ENCODE measurements at places on chromosomes 5 and 9.

DNA sequence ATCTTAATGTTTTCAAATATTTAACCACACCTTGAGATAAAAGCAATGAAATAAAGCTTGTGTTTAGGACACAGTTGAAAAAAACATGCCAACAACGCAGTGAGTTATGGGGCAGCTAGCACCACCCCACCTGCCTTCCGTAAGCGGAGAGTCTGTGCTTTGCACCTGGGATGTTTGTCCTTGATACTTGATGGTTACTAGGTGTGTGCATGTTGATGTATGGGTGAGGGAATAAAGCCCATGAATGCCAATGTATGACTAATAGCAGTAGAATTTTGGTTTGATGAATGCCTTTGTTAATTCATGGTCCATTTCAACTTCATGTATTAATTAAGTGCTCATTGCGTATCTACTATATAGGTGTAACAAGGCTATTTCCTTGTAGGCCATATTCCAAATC, 74.0 kb downstream of the PCSK5 start:
- no peak for DNase-seq

- no peak for DNase-seq
Measured at GRCh38 chr5:136209346-136209910, 16.5 kb upstream of the SMIM32 start.

DNA sequence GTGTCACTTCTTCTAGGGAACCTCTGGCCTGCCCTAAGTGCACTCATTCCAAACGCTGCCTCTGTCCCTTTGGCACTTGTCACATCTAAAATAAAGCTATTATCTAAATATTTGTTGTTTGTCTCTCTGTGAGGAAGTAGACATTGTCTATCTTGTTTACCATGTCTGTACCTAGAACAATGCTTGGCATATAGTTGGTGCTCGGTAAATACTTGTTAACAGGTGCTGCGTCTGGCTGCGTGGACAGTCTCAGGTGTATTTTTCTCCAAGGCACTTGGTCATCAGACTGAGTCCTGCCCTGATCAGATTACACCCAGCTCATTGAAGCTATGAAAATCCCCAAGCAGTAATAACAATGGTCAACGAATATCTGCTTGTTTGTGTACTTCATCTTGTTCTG, 174.9 kb upstream of the SMIM23 start:
- no peak for DNase-seq

DNA sequence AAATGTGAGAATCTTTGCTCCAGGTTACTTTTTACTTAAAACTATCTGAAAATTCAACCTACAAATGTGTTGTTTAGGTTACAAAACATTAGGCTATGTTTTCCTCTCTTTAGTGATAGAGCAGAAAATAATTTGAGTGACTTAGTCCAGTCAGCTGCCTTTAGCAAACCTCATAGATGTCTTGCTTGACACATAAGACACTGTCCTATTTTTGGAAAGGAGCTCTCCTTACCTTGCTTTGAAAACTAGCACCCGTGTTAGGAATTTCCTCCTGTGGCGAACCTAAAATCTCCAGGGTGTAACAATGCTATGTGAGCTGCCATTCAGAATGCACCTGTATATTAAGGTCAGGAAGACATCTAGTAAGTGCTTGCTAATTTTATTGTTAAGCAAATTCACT, 221.2 kb upstream of the CD180 start:
- DNase-seq, result no peak

GRCh38 chr9:27341545-27342294, 44.8 kb upstream of the EQTN start:
- no peak for DNase-seq

Measured in ureter (tissue), 1 donor.